Common myeloid progenitor, CD34-positive (primary cell): ENCODE measurements at places on chromosomes 2 and 18.
A peak's percentile ranks its signal among the peaks of the same experiment; 100 is the strongest.

GRCh38 chr2:106869512-106870275 is 16.3 kb downstream of the ST6GAL2 start:
- DNase-seq = no peak

DNA sequence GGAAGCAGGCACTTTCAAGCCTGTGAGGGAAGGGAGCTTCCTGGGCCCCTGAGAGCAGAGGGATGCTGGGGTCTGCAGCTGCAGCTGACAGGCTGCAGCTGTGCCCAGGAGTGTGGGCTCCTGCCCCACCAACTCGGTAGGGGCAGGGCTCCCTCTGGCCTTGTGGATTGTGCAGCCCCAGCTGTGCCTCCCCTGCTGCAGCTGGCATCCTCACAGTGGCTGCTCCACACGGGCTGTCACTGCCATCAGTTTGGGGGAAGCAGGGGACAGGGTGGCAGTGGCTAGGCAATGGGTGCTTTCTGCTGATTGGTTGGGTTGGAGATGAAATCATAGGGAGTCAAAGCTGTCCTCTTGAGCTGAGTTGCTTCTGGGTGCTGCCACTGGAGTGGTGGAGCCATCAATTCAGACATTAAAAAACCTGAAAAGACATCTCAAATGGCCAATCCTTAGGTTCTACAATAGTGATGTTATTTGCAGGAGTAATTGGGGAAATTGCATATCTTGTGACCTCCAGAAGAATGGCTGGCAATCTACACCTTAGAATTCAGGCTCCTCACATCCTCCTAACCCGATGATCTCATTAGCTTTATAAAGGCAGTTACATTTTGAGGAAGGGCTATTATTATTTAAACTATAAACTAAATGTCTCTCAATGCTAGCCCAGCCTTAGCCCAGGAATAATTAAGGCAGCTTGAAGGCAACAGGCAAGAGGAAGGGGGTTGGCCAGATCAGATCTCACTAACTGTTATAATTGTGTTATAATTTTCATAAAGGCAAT is 41.3 kb downstream of the FAM171B start:
- no peak for DNase-seq

DNA sequence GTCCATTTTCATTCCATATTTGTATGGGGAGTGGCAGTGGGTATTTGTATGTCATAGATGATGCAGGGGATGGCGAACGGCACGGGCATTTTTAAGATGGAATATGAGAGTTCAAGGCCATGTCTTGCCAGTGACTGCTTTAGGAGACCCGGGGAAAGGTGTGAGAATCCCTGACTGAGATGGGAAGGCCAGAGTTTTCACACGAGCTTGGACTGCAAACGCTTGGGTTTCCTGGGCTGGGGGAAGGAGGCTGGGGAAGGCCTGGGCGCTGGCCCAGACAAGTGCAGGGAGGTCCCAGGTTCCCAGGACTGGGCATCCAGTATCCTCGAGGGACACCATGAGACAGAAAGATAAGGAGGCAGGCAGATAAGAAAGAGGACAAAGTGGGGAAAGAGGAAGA is 35.2 kb downstream of the CNGA3 start:
- DNase-seq = no peak

- no peak for DNase-seq
Measured at GRCh38 chr2:105804266-105804665, 59.6 kb downstream of the NCK2 start.

- no peak for DNase-seq
Measured at GRCh38 chr18:64720781-64721464, 572.0 kb upstream of the LINC00305 start.

GRCh38 chr2:240565333-240566202 is 2.7 kb upstream of the RNPEPL1 start:
- DNase-seq = peak; percentile 98

DNA sequence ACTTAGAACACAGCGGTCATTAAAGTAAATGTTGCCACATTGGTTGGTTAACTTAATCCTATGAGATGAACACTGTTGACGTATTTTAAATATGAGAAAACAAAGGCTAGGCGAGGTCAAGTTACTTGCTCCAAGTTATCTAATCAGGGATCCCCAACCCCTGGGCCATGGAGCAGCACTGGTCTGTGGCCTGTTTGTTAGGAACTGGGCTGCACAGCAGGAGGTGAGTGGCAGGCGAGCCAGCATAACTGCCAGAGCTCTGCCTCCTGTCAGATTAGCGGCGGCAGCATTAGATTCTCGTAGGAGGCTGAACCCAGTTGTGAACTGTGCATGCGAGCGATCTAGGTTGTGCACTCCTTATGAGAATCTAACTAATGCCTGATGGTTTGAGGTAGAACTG is 878.9 kb downstream of the CPS1 start:
- no peak for DNase-seq

GRCh38 chr2:26668041-26668440 is 24.5 kb upstream of the KCNK3 start:
- no peak for DNase-seq

DNA sequence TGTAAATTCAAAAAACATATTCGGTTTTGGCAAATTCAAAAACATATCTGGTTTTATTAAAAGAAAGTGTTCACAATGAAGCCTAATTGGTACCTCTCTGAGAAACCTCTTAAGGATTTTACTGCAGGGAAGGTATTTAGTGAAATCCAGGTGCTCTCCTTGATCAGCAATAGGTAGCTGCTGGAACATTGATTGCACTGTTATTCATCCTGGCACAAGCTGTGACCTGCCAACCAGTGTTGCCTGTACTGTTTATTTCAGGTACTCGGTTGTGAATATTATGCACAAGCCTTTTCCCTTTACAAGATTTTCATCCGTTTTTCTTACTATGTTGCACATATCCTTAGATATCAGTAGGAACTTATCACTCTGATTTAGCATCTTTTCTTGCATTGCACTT is 155.8 kb upstream of the ZEB2 start:
- no peak for DNase-seq

DNA sequence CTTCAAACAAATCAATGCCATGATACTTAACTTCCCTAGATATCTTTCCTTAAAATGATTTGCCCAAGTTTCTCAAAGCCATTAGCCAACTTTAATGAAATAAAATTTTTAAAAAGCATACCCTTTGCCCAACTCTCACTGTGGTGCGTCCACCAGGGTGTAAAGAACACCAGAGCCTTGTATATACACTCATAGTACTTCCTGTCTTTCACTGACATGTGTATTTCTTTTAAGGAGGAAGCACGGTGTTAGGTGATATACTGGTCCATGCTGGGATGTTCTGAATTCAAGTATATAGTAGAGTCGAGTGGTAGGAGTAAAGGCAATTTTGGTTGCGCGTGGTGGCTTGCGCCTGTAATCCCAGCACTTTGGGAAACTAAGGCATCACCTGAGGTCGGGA is 22.7 kb downstream of the AAK1 start:
- no peak for DNase-seq
